ENCODE measurements at places on chromosomes 2 and 18. TPM values are rescaled to one million over a fixed set of nuclear protein-coding genes. Genes with fewer than 3 reads are reported as not detected.
A peak's percentile ranks its signal among the peaks of the same experiment; 100 is the strongest.

DNA sequence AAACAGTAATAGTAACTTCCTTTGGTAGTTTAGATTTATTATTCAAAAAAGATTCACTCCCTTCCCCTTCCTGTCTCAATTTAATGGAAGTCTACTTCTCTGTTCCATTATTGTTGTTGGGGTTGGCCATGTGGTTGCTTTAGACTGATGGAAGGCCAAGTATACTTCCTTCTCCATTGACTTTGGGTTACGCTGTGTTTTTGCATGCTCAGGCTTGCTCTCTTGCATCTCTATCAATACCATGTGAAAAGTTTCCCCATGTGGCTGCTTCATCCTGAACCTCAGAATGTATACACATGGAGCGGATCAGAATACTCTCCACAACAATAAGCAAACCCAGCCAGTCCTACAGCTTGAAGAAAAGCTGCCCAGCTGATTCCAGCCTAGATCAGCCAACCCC is 20.3 kb downstream of the CFAP210 start:
- H3K27me3 ChIP-seq: no peaks in the 10 kb centered on the region
- no peak overlapping the region for H3K27ac ChIP-seq
- H3K4me3 ChIP-seq: no peak overlapping the region
- H3K36me3 ChIP-seq: no peaks in the 10 kb centered on the region
- no peak for DNase-seq
- no peaks in the 10 kb centered on the region for H3K4me1 ChIP-seq

DNA sequence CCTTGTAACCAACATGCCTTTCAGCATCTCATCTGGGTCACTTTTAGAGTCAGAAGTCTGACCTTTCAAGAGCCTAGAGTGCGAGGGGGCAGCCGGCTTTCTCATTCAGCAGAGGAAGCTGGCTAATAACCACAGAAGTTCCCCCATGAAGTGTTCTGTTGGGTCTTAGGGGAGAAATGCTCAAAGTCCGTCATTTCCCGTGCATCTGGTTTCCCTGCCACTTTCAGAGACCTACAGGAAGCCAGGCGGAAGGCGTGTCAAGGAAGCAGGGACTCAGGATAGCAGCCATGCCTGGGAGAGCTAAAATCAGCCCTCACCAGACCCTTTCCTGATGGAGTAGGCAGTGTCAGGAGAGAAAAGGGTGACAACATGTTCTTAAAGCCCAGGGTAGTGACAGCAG is 301.8 kb upstream of the ID2 start:
- H3K27me3 ChIP-seq: no peaks in the 10 kb centered on the region
- no peak overlapping the region for H3K4me3 ChIP-seq
- H3K27ac ChIP-seq: no peak overlapping the region
- DNase-seq: no peak
- H3K4me1 ChIP-seq: no peaks in the 10 kb centered on the region

DNA sequence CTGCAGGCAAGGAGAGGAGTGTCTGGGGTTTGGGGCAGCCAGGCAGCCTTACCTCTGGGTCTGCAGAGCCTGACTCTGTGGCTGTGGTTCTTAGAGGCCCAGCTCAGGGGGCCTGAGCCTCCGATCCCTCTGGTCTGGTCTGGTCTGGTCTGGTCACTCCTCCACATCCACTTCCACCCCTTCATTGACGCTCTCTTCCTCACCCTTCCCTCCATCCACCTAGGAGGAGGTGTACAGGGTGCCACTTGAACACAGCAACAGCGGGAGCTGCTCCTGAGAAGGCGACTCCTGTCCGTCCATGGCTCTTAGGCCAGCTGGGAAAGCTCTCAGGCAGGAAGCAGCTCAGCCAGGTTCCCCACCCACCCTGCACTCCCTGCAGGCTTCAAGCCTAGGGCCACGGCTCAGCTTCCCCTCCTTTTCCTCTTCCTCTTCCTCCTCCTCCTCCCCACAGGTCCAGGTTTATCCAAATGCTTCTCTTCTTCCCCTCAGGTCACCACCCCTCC is 16.9 kb downstream of the GPR55 start:
- H3K27me3 ChIP-seq: no peaks in the 10 kb centered on the region
- DNase-seq: no peak
- H3K27ac ChIP-seq: no peak overlapping the region

GRCh38 chr2:186220409-186220808 is 265.7 kb upstream of the ZC3H15 start:
- H3K4me3 ChIP-seq: no peak overlapping the region
- no peak overlapping the region for H3K27ac ChIP-seq
- no peaks in the 10 kb centered on the region for H3K4me1 ChIP-seq
- no peaks in the 10 kb centered on the region for H3K27me3 ChIP-seq
- DNase-seq: no peak

DNA sequence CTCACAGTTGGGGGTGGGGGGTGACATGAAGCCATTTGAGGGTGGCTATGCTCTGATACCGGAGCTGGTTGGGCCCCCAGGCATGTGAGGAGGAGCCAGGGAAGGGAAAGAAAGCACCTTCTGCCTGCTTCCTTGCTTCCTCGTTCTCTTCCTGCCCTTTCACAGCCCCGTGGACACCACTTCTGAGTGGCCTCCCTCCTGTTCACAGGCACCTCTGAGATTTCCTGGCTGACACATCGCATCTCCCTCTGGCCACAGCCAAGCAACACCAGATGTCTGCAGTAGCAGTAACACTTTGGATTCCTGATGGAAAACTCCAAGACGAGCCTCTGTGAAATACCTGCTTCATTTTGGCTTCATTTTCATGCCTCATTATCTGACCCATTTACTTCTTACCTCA is 64.7 kb upstream of the ST3GAL5 start:
- no peak for DNase-seq
- H3K4me3 ChIP-seq: no peak overlapping the region
- no peaks in the 10 kb centered on the region for H3K27me3 ChIP-seq
- no peak overlapping the region for H3K27ac ChIP-seq
- peaks cover 78% of the 10 kb centered on the region for H3K4me1 ChIP-seq
- H3K36me3 ChIP-seq: no peaks in the 10 kb centered on the region

DNA sequence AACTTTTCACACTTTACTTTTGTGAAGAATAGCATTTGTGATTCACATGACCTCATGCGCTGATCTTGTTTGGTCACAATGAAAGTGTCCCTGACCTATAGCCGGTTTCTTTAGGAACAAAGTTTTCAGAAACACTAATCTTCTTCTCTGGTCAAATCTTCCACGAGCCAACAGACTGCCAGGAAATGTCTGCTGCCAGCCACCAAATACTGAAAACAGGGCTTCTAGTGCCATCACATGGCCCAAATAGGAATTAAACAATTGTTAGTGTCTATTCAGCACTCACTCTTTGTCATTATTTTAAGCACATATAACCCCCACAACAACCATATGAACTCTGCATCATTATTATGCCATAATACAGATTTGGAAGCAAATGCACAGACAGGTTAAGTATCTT is 286.5 kb upstream of the SYT4 start:
- H3K27me3 ChIP-seq: no peaks in the 10 kb centered on the region
- no peak overlapping the region for H3K4me3 ChIP-seq
- peak; percentile 42 for DNase-seq
- H3K4me1 ChIP-seq: peaks cover 7% of the 10 kb centered on the region
- H3K27ac ChIP-seq: no peak overlapping the region

Gene CCDC102B
- total RNA-seq: 4.9 TPM
